ENCODE measurements at places on chromosomes 13 and 19.

GRCh38 chr13:110352735-110353134 is 45.7 kb downstream of the COL4A2 start:
- DNase-seq: no peak

DNA sequence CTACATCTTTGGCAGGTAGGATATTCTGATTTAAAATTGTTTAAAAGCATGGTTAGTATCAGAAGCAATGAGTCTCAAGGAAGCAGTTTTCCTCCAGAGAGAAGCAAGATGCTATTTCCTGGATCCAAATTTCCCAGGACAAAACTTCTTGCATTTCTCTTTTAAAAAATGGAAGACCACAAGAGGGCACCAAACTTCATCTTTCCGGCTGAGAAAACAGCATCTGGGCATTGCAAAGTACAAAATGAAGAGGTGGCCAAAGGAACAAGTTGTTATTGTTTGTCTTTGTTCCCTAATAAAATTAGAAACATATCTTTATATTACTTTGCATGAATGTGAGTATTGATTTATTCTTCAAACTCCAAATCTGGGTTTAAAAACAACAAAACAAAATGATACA is 60.0 kb upstream of the LRCH1 start:
- no peak for DNase-seq

DNA sequence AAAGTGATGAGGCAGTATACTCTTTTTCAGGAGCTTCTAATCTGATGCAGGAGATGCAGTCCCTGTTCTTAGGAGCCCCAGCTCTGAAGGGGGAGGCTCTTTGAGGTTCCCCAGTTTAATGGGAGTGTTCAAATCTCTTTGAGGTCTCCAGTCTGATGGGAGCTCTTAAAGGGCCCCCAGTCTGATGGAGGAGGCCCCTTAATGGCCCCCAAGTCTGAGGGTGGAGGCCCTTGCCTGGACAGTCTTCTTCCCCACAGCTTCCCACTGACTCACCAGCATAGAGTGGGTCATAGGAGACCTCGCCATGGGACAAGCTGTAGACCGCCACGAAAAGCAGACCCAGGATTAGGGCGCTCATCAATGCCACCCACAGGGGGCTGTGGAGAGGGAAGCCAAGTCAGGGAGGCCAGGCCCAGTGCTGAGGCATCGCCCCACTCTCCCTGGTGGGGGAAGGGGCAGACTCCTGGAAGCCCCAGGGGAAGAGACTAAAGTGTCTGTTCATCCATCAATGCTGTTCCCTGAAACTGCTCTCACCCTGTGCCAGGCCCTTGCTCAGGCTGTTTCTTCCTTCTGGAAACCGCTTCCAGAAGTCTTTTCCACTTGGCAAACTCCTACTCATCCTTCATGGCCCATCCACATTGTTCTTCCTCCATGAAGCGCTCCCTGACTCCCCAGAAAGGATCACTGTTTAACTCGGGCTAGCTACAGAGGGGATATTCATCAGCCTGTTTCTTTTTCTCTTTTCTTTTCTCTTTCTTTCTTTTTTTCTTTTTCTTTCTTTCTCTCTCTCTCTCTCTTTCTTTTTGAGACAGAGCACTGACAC is 2.1 kb downstream of the TM6SF2 start:
- DNase-seq: no peak

DNA sequence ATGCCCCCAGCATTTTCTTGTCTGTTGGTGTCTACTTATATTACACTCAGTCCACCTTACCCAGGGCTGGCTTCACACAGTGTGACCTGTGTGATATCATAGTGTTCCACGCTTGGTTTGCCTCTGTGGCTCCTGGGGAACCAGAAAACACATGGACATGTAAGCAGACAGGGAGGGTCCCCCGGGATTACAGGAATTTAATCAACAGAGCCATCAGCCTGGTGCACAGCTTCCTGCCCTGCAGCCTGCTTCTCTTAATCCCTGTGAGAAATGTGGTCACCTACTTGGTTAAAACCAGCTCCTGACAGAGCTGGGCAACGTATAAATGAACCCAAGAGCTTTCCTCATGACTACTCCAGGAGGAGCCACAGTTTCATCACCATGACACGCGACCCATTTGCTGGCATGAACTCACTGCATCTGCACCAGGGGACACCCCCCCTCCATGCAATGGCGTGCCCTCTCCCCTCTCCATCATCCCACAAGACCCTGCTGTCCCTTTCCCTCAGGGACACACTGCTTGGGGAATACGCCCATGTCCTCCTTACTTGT is 152.1 kb downstream of the UQCRFS1 start:
- no peak for DNase-seq

- DNase-seq: no peak
Observed at GRCh38 chr13:36509369-36509768, 77.1 kb downstream of the CCNA1 start.

GRCh38 chr13:97233499-97233898 is 11.4 kb downstream of the MBNL2 start:
- DNase-seq: no peak

Measured in NCI-H1105 (cell line).